ENCODE measurements at places on chromosomes 7 and 10.
A peak's percentile ranks its signal among the peaks of the same experiment; 100 is the strongest.

DNA sequence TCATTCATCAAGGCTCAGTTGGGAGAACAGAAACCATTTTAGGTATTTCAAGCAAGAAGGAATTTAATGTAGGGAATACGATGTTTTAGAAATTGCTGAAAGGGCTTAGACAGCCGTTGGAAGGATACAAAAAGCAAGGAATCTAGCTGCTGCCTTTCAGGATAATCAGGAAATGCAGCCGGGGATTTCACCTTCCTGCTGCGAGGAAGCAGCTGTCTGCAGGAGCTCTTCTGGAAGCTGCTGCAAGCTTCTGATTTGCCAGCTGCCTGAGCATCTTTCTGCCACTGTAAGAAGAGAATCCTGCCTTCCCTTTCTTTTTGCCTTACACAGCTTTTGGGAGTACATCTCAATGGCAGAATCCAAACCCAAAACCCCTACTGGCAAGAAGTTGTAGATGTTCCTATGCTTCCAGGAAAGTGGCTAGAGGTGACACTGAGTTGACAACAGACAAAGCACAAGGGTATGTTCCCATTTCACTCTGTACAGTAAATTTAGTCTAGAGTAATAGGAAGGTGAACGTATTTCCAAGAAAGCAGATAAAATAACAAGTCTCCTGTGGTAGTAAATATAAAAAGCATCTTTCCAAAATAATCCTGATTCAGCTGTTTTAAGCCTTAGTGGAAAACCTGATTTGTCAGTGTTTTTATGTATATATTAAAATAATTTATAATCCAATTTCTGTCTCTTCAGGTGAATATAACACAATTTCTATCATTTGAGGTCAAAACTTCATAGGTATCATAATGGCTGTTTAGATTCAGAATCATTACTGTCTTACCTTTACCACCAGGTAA is 148.4 kb upstream of the LRGUK start:
- DNase-seq, result no peak

GRCh38 chr7:95867309-95867708 is 95.0 kb downstream of the DYNC1I1 start:
- peak; percentile 73 for DNase-seq

DNA sequence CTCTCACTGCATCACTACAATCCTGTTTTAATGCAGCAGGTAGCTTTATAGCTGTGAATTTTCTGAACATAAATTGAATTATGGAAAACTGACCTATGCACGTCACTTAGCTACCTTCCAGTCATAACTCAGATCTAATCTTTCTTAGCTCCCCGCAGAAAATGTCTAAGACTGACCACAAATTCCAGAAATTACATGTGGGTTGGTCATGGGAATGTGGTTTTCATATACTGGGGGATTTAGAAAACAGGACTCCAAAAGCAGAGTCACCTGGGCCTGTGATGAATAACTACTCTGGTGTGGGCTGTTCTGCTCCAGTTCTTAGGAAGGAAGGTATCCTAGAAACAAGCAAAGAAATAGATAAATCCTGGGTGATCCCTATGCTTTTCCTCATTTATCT is 178.4 kb upstream of the LRRTM3 start:
- no peak for DNase-seq

- no peak for DNase-seq
Measured at GRCh38 chr10:119917777-119918176, 25.2 kb downstream of the SEC23IP start.

DNA sequence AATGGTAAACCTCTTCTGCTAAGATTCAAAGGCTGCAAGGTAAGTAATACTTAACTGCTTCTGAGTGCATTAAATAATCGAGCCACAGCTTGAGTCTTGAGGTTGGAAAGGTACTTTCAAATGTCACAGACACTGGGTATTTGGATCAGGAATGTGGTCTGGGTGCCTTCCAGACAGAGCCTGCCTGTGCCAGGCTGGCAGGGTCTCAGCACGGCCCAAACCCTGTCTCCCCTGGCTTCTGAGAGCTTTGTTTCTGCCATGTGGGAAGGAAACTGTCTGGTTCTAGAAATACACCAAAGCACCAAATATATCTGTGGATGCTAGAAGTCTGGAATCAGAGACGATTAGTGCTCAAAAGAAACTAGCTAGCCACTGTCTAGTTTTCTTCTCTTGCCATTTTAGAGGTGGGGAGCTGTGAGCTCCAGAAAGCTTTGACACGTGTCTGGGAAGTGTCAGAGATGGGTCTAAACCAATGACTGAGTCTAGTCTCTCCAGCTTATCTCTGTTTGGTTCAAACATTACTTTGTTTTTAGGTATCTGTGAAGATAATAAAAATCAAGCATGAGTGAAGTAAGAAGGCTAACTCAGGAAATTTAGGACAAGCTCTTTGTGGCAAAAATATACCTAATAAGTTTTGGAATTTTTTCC is 162.8 kb downstream of the CYP26A1 start:
- DNase-seq, result no peak
